ENCODE measurements at places on chromosomes 2 and 18.
A peak's percentile ranks its signal among the peaks of the same experiment; 100 is the strongest.

GRCh38 chr2:4291430-4291829, 588.1 kb downstream of the DCDC2C start:
- DNase-seq = no peak

DNA sequence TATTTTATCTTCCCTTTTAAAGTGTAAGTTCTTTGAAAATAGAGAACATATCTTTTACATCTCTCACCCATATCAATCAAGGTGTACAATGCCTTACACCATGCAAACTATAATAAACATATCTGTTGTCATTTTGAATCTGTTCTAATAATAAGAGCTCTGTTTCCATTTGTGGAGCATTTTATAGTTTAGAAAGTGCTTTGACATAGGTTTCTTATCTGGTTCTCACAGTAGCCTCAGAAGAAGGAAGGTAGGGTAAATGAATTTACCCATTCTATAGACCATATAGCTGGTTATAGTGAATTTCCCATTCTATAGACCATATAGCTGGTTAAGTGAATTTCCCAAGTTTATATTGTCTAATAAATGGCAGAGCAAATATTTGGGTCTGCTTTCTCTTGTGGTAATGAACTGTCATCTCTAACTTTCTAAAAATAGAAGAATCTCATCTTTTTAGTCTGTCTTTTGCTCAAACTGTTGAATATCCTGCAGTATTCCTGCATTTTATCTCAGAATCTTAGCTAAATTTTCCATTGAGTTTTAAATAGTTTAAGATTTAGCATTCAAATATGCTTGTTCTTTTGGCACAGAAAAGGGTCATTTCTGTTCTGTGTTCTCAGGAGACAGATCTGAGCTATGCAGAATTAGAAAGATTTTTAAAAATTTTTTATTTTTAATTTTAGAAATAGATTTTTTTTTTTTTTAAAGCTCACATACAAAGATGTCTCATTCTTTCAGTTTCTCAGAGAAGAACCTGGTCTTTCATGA, 80.7 kb upstream of the STON1 start:
- DNase-seq = no peak

GRCh38 chr18:32712860-32713259, 60.0 kb downstream of the KLHL14 start:
- DNase-seq = no peak

DNA sequence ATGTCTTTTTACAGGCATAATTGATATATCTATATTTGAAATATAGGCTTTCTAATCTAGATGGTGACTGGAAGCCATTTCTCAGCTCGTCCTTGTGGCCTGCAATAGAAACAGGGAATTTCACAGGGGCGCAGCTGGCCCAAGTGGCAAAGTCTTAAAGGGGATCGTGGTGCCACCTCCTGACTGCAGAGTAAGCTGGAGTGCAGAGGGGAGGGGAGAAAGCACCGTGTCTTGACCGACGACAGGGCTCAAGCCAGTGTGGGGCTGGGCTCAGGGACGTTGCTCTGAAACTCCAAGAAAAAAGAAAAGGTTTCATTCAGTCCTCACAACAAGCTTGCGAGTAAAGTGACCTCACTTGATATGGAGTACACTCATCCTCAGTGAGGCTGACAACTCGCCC, 255.1 kb downstream of the DCDC2C start:
- DNase-seq = no peak

- no peak for DNase-seq
Observed at GRCh38 chr18:13175754-13176210, 42.8 kb upstream of the LDLRAD4 start.

DNA sequence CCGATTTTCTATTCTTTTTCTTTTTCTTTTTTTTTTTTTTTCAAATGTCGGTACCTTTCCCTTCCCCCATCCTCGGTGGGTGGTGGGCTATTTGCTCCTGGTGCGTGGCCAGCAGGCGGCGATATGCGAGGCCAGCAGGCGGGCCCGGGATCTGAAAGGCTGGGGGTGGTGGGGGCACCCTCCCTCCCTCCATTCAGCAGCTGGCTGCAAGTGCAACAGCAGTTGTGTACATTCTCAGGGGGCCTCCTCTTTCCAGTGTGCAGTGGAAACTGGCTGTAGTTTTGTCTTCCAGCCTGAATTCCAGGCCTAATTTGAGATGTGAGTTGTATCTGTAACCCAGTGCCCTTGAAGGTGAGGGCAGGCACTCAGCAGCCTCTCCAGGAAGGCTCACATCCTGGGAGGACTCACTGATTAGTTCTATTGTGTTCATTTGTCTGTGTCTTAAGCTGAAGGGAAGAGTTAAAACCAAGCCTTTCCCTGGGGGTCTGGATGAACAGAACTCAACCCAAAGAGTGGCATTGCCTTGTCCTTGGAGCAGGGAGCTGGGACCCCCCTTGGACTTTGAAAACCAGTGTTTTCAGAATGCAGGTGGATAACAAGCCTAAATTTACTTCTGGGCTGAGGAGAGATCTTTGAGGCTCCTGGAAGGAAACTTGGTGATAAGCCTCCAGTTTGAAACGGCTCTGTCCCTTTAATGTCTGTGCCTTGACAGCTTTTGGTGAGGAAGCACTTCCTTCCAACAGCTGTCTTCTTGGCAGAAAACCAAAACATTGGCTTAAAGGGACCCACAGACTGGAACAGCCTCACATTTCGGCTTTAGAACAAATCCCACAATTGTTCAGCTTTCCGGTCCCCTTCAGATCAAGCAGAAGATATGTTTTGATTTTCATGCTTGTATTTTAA, 3.3 kb downstream of the MYCN start:
- DNase-seq = no peak

- DNase-seq = no peak
Observed at GRCh38 chr18:53883771-53884170, 340.7 kb downstream of the MBD2 start.

DNA sequence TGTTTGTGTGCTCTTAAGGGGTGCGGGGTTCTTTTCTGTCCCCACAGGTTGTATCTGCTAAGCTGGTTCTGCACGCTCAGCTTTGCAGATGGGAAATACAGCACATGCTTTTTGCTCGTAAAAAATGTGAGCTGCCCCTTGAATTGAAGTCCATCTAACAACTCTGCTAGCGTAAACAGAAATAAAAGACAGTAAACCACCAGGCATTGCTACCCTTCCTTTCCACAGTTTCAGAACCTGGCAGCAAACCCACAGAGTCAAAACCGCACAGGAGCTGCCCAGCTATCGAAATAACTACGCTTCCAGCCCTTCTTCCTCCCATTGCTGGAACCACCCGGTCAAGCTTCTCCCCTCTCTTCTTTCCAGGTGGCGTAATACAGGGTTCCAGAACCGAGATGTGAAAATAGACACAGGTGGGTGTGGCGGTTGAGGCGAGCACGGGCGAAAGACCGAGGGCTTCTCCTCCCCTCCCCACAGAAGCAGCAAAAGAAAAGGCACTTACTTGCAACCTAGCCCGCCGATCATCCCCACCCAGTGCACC, 479 bp downstream of the SCN9A start:
- DNase-seq = no peak

DNA sequence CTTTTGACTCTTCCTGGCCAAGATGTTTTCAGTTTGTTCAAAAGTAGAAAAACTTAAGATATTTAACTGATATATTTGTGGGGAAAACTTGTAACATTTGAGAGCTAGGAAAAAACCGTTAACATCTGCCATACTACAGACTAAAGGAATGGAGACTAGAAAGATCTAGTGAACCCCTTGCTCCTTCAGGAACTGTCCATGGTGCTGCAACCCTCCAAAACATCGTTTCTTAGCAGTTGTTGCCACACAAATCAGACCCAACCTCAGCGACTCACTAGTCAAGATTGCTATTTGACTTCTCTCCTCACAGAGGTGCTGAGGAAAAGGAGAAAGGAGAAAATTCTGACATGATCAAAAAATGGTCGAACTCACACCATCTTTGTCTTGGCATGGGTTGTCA, 393.8 kb upstream of the LYPD1 start:
- no peak for DNase-seq

GRCh38 chr2:161681046-161681445, 56.8 kb downstream of the SLC4A10 start:
- no peak for DNase-seq

DNA sequence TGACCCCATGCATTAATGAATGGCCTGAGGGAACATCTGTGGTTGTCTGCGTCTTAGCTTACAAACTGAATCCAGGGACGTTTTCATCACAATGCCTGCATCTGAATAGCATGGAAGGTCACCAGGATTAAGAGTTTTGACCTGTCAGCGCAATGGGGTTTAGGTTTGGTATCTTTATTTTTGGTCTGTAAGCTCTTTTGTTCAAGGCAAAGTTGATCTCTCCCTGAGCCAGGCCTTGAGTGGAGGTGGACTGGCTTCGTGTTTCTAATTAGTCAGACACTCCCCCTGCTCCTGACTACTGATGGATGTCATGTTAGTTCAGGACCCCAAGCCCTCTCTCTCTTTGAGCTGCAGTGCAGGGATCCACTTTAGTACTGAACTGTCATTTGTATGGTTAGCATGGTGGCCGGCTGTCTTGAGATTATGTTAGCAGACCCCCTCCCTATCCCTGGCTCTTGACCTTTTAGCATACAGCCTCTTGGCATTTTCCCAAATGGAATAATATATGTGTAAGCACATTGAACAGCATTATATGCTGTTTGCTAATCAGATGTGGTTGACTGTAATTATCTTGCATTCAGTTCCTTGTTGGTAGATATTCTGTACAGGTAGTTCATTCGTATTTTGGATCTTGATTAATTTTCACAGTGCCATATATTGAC, 59.2 kb downstream of the LYPD6 start:
- DNase-seq = no peak

GRCh38 chr2:134146620-134147019, 107.3 kb upstream of the MGAT5 start:
- DNase-seq = no peak

DNA sequence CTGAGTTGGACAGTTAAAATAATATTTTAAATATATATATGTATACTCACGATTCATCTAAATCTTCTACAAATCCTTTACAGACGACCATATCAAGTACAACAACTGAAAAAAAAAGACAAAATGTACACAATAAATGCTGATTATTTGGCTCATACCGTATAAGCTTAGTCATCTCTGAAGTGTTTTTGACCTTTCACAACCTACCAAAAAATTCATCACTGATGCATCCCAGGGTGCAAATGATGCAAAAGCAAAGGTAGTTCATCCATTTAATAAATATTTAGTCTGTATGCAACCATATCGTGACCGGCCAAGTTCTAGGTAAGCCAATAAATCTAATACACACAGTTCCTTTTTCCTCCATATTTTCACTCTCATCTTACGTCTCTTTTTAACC, 1.1 kb downstream of the TMX3 start:
- no peak for DNase-seq

DNA sequence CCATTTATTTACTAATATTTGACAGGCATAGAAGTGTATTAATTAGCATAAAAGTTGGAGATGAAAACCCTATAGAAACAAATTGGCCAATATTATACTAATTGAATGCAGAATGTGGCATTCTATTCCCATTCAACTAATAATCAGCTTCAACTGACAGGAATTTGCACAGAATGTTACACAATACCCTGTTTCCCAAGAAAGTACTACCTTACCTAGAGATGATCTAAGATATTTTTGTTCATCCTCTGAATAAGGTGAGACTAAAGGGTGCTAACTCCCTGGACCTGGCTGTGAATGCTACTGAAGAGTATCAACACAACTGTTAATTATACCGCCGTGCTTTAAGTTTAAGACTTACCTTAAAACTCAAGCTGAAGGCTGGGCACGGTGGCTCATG, 28.9 kb downstream of the CEP68 start:
- DNase-seq = no peak

DNA sequence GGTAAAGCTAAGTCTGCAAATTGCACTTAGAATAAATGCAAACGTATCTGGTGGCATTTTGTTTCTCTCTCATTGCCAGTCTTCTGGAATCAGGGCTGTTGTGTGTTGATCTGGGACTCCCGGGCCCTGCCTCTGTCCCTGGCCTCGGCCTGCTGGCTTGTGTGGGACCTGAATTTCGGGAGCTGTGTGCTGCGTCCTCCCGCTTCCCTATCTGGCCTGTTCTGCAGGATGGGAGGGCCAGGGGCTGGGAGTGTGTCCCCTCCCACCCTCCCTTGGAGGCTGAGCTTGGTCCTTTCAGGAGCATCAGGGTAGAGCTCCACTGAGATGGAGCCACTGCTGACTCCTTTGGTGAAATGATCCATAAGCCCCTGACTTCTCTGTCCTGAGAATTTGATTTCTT, 118.5 kb downstream of the ACKR3 start:
- DNase-seq = no peak

DNA sequence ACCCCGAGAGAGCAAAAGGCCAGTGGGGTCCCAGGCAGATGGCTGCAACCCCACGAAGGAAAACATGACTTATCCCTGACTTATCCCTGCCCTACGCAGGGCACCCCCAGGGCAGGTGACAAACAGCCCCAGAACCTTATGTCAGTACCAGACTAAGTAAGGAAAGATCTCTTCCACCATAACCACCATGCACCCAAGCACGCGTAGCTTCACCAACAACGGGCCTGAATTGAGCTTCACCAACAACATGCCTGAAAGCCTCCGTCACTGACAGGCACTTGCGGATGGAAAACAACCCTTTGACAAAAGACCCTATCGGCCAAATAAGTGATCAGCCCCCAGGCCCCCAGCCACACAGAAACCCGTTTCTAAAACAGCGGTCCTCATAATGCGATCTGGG, 34.1 kb downstream of the HDAC4 start:
- no peak for DNase-seq

- DNase-seq = peak; percentile 84
Observed at GRCh38 chr2:195579776-195580555, 77.1 kb upstream of the SLC39A10 start.

DNA sequence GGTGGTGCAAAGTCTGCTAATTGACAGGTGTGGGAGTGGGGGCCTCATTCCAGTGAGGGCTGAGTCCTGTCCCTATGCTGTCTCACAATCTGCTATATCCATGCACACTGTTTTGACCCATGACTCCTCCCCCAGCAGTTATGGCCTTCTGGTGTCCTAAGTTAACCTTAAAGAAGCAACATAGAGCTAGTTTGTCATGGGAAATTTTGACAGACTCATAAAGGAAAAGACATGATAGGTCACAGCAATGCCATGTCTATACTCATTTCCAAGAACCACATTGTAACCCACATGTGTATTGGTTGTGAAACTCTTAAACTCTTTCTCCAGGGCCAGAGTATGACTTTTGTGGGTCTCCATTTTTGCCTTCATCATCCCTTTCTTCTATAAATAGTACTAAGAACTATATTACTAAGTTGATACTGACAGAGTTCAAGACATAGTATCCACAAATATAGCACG, 78.2 kb upstream of the SLC1A4 start:
- DNase-seq = peak; percentile 43

GRCh38 chr2:227665189-227665940, 1.2 kb upstream of the SCYGR5 start:
- no peak for DNase-seq

GRCh38 chr2:132733094-132733493, 63.1 kb upstream of the LYPD1 start:
- DNase-seq = no peak

DNA sequence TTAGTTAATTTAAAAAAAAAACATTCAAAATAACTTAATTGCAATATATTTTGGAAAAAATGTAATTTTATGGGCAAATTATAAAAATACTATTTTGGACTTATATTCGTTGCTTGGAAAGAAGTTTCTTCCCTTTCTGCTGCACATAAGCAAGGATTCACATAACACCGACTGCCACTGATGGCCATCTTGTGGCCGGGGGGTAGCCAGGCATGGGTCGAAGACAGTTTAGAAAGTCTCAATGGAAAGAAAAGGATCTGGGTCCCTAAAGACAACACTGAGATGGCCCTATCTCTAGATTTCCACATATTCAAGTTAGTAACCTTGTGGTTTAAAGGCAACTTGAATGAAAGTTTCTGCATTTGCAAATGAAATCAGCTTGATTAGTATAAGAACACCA, 318.6 kb downstream of the AKAIN1 start:
- no peak for DNase-seq

Measured in inflammatory macrophage (primary cell).